Urinary bladder (tissue), 4 donors: ENCODE measurements at places on chromosomes 2 and 18. TPM values are rescaled to one million over a fixed set of nuclear protein-coding genes. Genes with fewer than 3 reads are reported as not detected.

GRCh38 chr18:55489034-55489986, 98.7 kb downstream of the TCF4 start:
- no peak for DNase-seq

- no peak for DNase-seq
Observed at GRCh38 chr2:88226754-88227153, 56.6 kb downstream of the THNSL2 start.

DNA sequence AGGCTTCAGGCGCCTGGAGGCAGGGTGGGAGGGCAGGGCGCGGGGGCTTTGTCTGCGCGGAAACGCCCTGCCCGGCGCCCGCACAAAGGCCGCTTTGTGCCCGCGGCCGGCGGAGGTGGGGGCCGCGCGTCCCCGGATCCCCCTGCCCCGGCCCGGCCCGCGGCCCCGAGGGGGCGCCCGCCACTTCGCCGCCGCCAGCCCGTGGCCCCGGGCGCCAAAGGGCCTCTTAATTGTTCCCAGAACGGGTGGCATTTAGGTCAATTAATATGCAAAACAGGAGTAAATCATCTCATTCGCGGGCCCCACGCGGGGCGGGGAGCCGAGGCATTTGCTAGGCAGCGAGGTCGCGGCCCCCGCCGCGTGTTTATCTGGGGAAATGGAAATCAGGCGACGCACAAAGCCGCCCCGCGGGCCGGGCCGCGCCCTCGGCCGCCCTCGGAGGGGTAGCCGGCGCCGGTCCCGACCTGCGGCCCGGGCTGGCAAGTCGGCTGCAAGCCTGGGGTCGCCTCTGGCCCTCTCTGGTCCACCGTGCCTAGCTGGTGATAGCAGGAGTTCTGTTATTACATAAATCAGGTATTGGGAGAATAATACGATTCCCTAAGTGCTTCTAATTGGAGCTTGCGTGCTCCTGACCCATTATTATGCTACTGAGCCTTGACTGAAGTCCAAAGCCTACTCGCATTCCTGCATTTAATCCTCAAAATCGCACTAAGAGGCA, 148.2 kb upstream of the GLI2 start:
- no peak for DNase-seq

- DNase-seq, result no peak
Observed at GRCh38 chr2:204470178-204470620, 75.1 kb upstream of the PARD3B start.

DNA sequence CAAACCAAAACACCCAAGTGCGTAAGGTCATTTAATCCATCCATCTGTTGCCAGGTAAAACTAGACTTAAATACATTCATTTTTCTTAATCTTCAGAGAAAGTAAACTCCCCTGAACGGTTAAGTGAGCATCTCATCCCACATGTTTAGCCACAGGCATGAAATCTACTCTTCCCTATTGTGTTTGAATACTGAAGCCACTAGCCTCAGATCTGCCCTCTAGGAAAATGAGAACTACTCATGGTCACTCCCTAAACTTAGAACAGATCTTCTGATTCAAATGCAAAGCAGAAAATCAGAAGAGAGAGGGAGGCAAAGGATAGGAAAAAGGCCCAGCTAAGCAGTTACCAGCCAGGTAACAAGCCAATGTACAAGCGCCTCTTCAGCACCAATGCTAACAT, 7.1 kb downstream of the TMEM247 start:
- DNase-seq, result no peak

- no peak for DNase-seq
Observed at GRCh38 chr2:77520641-77521547, 1.3 kb downstream of the LRRTM4 start.

DNA sequence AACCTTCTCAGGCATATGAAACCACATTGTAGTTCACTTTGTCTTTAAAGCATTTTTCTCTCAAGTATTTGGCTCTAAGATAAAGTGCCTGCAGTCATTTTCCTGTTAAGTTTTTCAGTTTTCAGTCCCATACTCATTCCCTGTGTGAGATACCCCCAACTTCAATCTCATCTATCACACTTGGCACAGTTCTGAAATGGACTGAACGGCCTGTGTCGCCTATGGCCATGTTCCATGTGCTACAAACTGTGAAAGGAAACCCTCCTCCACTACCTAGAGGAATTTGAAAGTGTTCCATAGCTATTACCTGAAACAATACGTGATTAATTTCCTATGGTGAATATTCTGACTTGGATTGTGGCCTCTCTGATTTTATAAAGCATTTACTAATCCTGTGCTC, 319.1 kb downstream of the CTNNA2 start:
- DNase-seq, result no peak

Gene ANKRD30BL
- total RNA-seq, result 0.26 TPM

Gene CDC42EP3
- total RNA-seq, result 34.3 TPM

GRCh38 chr18:35376393-35376741, 770 bp downstream of the ZNF396 start:
- no peak for DNase-seq

- DNase-seq, result no peak
Observed at GRCh38 chr2:187358531-187358930, 89.5 kb downstream of the CALCRL start.

DNA sequence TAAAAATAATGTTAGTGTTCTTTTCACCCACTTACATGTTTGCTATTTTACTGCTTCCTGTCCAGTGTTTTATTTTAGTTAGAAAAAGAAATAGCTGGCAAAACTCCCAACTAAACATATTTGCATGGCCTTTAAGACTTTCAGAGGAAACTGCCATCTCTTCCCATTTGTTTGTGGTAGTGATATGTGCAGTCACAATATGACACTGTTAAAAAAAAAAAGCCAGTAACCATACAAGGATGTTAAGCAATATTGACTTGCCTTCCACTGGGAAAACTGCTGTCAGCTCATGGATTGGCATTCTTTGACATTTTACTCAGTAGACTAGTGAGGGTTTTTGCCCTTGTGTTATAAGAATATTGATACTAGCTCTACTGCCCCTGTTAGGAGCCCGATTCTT, 29.1 kb downstream of the XIRP2 start:
- DNase-seq, result no peak

GRCh38 chr18:29439398-29439797, 1262.5 kb upstream of the CDH2 start:
- no peak for DNase-seq

Gene IMP4
- 22.3 TPM for total RNA-seq

GRCh38 chr2:127004893-127005600, 101.9 kb downstream of the BIN1 start:
- DNase-seq, result no peak

GRCh38 chr18:3260995-3261372, 949 bp upstream of the MYL12B start:
- DNase-seq, result no peak

Gene CREG2
- total RNA-seq, result 0.63 TPM

DNA sequence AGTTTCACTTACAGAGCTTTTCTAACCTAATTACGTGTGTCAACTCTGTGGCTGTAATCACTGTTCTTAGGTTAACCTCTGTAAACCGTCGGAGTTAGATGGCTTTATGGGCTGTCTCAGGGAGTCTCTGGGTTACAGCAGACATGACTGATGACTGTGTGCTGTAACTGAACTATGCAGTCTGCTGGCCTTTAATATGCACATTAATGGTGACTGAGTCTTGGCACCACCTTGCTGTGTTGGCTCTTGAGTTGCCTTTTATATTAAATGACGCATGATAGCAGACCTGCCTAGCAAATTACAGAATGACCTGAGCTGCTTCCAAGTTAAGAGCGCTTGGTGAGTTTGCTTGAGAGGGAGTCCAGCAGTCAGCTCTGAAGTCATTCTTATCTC, 90.1 kb downstream of the ACKR3 start:
- peak; percentile 89 for DNase-seq

DNA sequence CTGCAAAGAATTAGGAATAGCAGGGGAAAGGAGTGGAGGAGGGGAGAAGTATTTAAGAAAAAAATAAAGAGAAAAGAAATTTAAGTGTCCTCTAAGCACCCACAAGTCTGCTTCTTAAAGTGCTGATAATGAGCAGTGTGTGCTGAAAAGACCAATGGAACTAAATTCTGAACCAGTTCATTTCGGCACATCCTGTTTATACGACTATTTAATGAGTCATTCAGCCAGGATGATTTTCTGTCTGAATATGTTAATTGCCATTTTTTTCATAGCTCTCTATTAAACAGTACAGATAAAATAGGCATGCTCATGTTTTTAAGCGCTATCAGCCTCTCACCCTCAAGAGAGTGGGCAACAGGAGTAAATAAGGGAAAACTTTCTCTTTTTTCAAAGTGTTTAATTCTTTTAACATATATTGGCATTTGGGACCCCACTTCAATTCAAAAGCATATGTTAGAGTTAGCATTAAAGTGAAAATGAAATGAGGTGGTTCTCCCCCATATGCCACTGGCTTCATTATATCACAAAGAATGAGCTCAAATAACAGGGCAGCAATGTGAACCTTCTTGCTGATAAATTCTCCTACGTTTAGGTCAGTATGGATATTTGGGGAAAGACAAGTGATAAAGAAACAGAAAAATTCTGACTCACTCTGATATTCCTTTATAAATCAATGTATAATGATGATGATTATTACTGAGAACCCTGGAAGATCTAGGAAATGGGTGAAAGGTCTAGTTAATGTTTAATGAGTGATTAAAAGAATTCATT, 87.5 kb downstream of the TCF4 start:
- no peak for DNase-seq

DNA sequence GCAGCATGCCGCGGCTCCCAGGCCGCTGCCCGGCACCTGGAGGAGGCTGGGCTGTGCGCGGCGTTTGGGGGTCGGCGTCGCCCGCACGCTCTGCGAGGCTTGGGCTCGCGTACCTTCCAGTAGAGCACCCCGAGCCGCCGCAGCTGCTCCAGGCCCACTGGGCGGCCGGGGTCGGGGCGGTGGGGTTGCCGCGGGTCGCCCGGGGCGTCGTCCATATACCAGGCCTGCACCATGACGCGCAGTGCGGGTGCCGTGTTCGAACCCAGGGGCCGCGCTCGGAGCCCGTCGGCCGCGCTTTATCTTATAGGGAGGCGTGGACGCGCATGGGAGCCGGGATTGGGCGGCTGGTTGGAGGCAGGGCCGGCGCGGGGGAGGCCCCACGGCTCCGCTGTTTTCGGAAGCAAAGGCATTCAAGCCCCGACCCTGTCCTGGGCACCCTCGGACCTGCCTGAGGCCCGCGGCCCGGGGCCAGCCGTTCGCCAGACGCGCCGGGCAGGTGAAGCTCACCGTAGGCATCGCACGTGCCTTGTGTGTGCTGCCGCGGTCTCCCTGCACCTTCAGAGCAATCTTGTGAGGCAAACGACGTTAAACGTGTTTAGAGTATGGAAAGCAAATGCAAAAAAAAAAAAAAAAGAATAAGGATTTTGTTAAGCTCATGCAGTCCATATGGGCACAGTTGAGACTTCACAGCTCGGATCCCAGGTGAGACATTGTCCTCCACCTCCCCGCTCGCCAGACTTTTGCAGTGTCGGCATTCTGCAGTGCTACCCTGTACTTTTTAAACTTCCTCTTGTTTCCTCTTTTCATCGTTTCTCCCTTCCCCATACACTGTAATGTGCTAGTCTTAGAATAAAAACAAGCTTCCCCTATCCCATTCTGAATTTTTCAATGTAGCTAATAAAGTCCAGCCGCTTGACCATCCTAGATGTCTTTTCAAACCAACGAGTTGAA, at the start of gene ADI1:
Gene ADI1 (minus strand): TSS at position 277 of the 951 bp plus-strand sequence. CDS start 44 bp downstream, at position 233.
- no peak for DNase-seq

DNA sequence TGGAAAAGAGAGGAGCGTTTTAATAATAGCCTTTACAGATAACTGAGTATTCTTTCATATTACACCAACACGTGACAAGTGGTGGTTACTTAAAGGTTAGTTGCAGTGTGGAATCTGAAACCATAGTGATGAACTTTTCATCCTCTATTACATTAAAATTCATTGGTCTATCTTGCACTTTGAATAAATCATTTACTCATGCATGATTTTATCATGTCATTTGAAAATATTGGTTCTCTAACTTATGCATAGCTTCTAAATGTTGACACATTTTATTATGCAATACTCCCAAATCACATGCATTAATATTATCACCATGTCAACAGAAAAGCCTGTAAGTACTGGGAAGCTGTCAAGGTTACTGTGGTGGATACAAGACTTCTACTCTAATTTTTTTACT, 1432.2 kb downstream of the LRP1B start:
- no peak for DNase-seq

Gene HOXD1
- 0.90 TPM for total RNA-seq

- no peak for DNase-seq
Observed at GRCh38 chr2:45390861-45391260, 220.2 kb downstream of the SRBD1 start.

DNA sequence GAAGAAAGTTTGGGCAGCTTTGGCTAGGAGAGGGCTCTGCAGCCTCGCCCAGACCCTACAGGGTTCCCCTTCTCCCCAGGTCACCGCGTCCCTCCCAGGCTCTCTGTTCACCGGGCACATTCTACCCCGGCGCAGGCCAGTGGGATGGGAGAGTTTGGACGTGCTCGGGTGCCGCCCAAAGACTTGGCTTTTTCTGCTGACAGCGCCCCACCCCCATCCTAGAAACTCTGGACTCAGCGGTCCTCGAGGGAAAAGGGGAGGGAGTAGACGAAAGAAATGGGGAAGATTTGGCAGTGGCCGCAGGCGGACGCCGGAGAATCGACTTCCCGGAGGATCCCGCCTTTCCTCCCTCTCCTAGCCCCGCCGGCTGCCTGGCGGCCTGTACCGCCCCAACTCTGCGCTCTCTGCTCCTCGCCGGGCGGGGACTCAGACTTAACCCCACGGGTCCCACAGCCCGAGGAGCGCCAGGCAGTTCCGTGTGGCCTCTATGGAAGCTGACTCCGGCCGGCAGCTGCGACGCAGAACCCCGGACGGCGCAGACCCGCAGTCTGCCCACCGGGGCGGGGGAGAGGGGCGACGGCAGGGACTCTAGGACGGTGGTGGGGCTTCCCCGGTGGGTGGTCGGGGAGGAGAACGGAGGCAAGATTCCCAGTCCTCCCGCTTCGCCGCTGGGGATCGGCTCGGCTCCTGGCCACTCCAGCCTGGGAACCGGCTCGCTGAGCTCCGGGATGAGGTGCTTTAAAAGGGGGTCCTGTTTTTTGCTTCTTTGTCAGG, 863 bp upstream of the SIX2 start:
- DNase-seq, result peak; percentile 29

Gene SGO2
- total RNA-seq, result 18.0 TPM

GRCh38 chr2:239246723-239247122, 154.1 kb downstream of the HDAC4 start:
- DNase-seq, result no peak

Gene SKOR2
- not detected for total RNA-seq

DNA sequence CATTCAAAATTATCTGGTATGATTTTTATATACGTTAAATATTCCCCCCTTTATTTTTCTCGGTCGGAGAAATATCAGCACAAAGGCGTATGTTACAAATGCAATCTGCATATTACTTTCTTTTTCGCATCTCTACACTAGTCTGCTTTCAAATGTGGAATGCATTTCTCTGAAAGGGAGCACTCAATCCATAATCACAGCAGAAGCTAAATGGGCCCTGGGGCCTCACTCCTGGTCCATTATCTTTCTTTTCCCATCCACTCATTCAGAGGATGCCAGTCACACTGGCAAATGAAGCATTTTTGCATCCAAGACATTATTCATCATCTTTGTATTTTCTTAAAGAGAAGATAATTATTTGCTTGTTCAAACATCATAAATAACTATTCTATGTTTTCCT, 295.2 kb upstream of the LRP1B start:
- no peak for DNase-seq

- no peak for DNase-seq
Observed at GRCh38 chr2:235811446-235812184, 317.8 kb downstream of the AGAP1 start.
